ENCODE measurements at places on chromosomes 3 and 15. TPM values are rescaled to one million over a fixed set of nuclear protein-coding genes. Genes with fewer than 3 reads are reported as not detected.

Gene RPL35A
- 1,064 TPM for total RNA-seq

Gene CSPG4
- total RNA-seq, result 12.4 TPM

Gene CD276
- total RNA-seq, result 37.5 TPM

Gene SNRPN
- total RNA-seq, result 185 TPM

Gene KLHDC8B
- 16.1 TPM for total RNA-seq

Gene NRROS
- total RNA-seq, result not detected

Gene ARHGAP31
- total RNA-seq, result 7.5 TPM

Gene SNX22
- total RNA-seq, result under 0.01 TPM
